ENCODE measurements at places on chromosomes 3 and 15.

GRCh38 chr3:31219131-31219843, 313.4 kb upstream of the STT3B start:
- no peak for DNase-seq

DNA sequence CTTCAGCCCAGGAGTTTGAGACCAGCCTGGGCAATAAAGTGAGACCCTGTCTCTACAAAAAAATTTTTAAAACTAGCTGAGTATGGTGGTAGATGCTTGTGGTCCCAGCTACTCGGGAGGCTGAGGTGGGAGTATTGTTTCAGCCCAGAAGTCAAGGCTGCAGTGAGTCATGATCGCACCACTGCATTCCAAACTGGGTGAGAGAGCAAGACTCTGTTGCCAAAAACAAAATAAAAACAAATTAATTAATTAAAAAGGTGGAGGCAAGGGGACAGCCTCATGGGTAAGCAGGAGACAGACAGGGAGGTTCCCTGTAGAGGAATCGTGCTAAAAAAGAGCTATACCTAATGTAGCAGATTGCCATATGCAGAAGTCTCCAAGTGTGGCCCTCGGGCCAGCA, 12.6 kb downstream of the HAPLN3 start:
- DNase-seq: no peak

GRCh38 chr3:114374433-114374990, 80.7 kb downstream of the TIGIT start:
- no peak for DNase-seq

DNA sequence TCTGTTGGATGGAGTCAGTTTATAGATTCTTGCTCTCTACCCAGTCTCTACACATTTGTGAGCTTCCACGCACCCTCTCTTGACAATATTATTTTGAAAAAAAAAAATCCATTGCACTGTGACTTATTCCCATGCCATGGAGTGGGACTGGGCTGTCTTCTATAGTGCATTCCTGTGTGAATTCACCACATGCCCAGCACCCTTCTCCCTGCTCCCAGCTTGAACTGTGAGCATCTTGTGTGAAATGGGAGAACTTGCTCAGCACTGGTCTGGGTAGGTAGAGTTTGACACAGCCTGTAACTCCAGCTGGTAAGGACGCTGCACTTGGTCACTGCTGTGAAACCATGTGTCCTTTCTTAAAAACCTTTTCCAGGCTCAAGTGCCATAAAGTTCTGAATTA, 91.9 kb downstream of the ARNT2 start:
- peak; percentile 49 for DNase-seq

GRCh38 chr15:27808182-27808581, 290.9 kb downstream of the OCA2 start:
- no peak for DNase-seq

DNA sequence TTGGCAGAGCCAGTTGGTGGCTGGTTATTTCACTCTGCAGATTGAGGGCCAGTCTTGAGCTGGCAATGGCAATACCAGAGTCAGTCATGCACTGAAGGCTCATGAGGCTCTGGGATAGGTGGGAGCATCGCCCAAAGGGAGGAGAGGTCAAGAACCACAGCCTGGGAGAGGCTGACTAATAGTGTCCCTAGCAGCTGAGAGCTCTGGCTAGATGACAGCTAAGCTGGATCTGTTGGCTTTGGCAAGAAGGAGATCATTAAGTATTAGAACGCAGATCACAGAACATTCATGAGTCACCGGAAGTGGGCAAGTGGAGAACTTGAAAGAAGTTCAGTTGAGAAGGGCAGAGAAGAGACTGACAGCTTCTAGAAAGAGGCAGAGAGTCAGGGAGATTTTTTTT, 521.1 kb downstream of the NR2F2 start:
- no peak for DNase-seq

GRCh38 chr15:64930019-64930652, 18.4 kb downstream of the ANKDD1A start:
- peak; percentile 49 for DNase-seq

GRCh38 chr3:189908646-189909045, 212.1 kb downstream of the P3H2 start:
- no peak for DNase-seq

DNA sequence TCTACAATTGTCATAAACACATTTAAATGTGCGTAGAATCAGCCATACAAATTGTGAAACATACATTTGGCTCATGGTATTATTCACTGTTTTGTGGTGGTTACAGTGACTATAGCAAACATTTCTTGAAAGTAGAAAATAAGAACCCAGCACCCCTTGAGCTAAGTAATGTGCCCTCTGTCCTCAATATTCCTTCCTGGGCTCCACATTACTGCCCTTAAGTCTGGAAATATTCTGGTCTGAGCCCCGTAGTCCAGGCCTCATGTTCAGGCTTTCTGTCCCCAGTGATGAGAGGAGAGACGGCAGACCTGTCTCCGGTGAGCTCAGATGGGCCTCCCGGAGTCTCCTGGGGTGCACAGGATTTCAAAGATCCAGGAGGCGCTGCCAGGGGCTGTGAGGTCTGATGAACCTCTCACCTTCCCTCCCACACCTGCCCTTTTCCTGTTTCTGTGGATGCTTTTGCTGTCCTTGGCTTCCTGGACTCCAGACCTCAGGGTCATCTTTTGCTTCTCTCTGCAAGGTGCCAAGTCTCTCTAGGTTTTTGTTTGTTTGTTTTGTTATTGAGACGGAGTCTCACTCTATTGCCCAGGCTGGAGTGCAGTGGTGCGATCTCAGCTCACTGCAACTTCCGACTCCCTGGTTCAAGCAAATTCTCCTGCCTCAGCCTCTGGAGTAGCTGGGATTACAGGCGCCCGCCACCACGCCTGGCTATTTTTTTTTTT, 8.8 kb upstream of the MUC20 start:
- DNase-seq: no peak

DNA sequence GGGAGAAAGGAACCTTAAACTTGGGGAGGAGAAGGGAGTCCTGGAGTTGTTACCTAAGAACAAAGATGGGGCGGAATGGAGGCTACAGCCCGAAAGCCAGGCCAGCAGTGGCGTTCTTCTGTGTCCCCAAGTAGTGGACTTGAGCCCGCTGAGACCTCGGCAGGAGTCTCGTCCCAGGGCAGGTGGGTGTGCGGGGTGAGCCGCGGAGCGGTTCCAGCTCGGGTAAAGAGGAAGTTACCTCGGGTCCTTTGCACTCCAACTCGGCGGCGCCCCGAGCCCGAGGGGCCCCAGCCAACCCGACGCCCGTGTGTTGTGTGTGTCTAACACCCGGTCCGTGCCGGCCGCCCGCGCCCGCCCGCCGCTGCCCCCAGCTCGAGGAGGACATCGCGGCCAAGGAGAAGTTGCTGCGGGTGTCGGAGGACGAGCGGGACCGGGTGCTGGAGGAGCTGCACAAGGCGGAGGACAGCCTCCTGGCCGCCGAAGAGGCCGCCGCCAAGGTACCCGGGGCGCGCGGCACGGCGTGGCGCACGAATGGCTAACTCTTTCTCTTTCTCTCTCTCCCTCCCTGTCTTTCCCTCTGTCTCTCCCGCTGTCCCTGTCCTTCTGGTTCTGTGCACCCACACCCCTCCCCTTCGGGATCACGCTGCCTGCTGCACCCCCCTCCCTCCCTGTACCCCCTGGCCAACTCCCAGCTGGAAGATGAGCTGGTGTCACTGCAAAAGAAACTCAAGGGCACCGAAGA, 959 bp downstream of the TPM1 start:
- no peak for DNase-seq

GRCh38 chr15:83514584-83514983, 67.4 kb downstream of the SH3GL3 start:
- DNase-seq: no peak

GRCh38 chr3:25728101-25728500, 55.1 kb downstream of the NGLY1 start:
- no peak for DNase-seq

- peak; percentile 61 for DNase-seq
Measured at GRCh38 chr3:58564054-58564453, 13.1 kb downstream of the FAM107A start.

DNA sequence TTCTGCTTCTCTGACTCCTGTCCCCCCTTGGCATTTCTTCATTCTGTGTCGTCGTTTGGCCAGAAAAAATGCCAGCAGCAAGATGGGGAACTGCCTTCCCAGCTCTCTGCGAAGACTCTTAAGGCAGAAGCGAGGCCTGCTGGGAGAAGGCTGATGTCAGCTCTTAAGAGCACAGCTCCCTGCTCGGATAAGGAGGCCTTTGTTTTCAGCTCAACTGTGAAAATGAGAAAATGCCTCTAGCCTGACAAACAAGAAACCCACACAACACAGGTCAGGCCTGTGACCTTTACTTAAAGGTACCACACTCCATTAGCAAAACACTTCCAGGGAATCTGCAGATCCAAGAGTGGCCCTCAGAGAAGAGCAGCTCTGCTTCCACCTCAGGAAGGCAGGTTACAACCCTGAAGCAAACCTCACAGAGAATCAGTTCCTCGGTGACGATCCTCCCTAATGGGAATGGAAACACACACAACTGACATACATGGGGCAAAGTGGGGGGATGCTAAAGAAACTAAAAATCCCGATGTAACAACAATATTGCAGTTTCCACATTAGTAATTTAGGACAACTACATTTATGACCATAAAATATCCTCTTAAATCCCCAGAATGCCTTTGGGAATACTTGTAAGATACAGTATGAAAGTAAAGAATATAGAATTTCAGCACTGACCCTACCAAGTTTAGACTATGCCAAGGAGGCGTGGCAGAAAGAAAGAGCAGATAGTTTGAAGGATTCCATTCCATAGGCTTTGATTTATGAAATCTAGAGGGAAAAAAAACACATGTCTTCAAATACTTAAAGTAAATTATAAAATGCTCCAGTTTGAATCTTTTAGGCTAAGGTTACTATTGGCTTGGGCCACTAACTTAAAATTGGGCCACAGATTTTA, 52.1 kb downstream of the VGLL4 start:
- DNase-seq: no peak

DNA sequence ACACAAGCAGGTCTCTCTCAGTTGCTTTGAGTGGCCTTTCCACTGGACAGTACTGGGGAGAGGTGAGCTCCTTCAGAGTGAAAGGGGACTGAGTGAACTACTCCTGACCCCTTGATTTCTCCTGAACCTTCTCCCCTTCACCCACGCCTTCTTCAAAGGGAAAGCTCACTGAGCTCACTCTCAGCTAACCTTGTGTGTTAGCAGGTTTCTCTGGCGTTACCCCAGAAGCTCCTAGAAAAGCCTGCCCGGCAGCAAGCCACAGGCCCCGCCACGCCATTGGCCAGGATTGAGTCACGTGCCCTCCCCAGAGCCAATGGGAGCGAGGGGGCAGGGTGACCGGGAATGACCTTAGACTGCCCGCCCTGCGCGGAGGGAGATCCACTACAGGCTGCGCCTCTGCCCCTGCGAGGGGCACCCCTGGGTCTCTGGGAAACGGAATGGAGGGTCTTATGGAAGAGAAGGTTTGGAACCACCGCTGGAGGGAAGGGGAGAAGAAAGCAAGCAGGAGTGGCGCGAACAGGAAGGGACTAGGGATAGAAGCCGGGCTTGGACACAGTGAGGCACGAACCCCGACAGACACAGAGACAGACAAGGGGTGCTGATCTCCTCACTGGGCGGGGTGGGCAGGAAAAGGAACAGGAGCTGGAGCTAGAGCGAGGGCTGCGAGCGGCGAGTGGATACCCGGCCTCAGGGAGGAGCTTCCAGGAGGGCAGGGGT, 17.4 kb upstream of the CLK3 start:
- DNase-seq: peak; percentile 96

DNA sequence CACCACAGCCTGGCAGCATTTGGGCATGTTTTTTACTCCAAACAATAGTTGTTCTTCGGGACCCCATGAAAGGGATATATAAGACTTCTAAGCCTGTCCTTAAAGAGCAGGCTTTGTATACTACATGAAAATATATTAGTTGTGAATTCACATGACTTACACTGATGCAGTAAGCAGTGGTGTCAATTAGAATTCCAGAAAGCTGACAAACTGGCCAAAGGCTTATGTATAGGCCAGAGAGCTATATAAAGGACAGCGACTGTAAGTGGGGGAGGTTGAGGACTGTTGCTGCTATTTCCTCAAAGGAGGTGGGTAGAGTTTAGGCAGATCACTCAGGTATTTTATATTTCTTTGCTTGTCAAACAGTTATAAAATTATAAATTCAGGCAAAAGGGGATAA, 24.8 kb downstream of the KPNA4 start:
- no peak for DNase-seq

GRCh38 chr3:86989006-86989405, 1.9 kb downstream of the VGLL3 start:
- no peak for DNase-seq

GRCh38 chr15:92914768-92915221, 14.7 kb downstream of the CHD2 start:
- no peak for DNase-seq

DNA sequence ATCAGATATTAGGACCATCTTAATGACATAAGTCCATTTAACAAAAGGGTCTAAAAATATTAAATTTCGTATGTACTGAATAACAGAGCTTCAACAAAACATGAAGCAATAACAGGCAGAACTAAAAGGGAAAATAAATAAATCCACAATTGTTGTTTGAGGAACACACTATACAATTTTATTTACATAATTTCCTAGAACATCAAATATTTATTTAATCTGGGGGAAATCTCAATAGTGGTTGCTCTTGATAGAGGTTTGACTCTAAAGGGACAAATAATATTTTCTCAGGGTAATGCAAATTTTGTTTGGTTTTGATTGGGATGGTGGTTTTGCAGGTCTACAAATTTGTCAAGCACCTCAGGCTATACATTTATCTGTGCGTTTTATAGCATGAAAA, 90.3 kb downstream of the BCHE start:
- DNase-seq: no peak

GRCh38 chr15:52879904-52880303, 89.8 kb upstream of the ONECUT1 start:
- peak; percentile 79 for DNase-seq

DNA sequence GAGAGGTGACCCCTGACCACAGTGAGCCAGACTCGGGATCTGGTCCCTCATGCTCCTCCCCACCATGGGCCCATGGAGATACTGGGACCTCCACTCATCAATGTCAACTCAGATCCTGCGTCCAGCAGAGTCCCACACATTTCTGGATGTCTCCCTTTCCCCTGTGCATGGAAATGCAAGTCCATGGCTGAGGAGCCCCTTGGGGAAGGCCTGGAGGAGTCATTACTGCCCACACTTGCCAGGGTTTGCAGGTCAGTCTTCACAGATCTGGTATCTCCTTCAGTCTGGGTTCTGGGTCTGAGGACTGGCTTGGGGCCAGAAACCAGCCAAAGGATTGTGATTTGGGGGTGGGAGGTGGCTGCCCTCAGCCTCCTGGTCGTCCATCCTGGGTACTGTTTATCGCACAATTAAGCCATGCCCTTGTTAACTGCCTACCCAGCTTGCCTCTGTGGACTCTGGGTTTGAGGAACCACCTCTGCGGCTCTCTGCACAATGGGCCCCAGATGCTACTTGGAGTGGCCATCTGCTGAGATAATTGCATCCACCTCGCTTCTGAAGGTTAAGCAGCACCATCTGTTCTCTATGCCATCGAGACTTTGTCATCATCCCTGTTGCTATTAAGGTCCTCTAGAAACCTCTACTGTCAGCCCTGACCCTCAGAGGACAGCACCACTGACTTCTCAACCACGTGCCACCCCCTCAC, 49.9 kb upstream of the KLF13 start:
- DNase-seq: peak; percentile 84

- no peak for DNase-seq
Measured at GRCh38 chr15:80946576-80946975, 43.0 kb downstream of the MESD start.

GRCh38 chr15:100686021-100686724, 83.8 kb downstream of the ASB7 start:
- DNase-seq: peak; percentile 89

Measured in vagina (tissue), 2 donors.